ENCODE measurements at places on chromosomes 4 and X. TPM values are rescaled to one million over a fixed set of nuclear protein-coding genes. Genes with fewer than 3 reads are reported as not detected.

- no peaks in the 10 kb centered on the region for H3K36me3 ChIP-seq
- no peak overlapping the region for H3K4me3 ChIP-seq
- no peak overlapping the region for H3K27ac ChIP-seq
- H3K27me3 ChIP-seq = no peaks in the 10 kb centered on the region
- H3K4me1 ChIP-seq = peaks cover 32% of the 10 kb centered on the region
Observed at GRCh38 chrX:1322393-1322792, 14.2 kb upstream of the IL3RA start.

Gene RENBP
- 92.7 TPM for total RNA-seq

GRCh38 chr4:90121676-90122354 is 5.4 kb upstream of the CCSER1 start:
- no peak for DNase-seq
- no peaks in the 10 kb centered on the region for H3K36me3 ChIP-seq
- no peak overlapping the region for H3K4me3 ChIP-seq

Gene PPEF2
- total RNA-seq = 0.09 TPM

GRCh38 chr4:109735566-109736365 is 5.9 kb upstream of the PLA2G12A start:
- DNase-seq = no peak
- peaks cover 4% of the 10 kb centered on the region for H3K4me1 ChIP-seq
- no peak overlapping the region for H3K4me3 ChIP-seq
- no peaks in the 10 kb centered on the region for H3K27me3 ChIP-seq

Gene CENPVL1
- total RNA-seq = not detected

Gene SMIM10L2A
- 7.7 TPM for total RNA-seq

Gene VCX3A
- total RNA-seq = not detected

All from spleen (tissue), 13 donors.